ENCODE measurements at places on chromosomes 12 and 14.

GRCh38 chr14:37340353-37340752, 142.6 kb downstream of the MIPOL1 start:
- no peaks in the 10 kb centered on the region for H3K27me3 ChIP-seq
- no peak overlapping the region for H3K27ac ChIP-seq
- H3K4me1 ChIP-seq = no peaks in the 10 kb centered on the region
- no peak overlapping the region for H3K4me3 ChIP-seq
- H3K36me3 ChIP-seq = no peaks in the 10 kb centered on the region

DNA sequence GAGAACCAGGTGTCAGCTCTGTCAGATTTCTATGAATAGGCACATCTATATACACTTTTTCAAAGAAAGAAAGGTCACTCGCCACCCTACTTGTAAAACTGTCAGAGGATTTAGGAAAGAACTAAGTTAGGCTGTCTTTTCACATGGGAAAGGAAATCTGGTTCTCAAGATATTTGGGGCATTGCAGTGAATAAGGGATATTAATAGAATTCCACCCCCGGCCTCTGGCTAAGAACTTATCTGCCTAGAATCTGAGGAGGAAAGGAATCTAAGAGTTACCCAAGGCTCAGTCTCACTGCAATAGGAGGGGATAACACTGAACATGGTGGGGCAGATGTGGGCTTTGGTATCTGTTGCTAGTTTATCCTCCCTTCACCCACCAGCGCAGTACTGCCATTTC, 677.6 kb downstream of the NRXN3 start:
- no peaks in the 10 kb centered on the region for H3K4me1 ChIP-seq
- no peaks in the 10 kb centered on the region for H3K36me3 ChIP-seq
- DNase-seq = no peak
- H3K4me3 ChIP-seq = no peak overlapping the region

DNA sequence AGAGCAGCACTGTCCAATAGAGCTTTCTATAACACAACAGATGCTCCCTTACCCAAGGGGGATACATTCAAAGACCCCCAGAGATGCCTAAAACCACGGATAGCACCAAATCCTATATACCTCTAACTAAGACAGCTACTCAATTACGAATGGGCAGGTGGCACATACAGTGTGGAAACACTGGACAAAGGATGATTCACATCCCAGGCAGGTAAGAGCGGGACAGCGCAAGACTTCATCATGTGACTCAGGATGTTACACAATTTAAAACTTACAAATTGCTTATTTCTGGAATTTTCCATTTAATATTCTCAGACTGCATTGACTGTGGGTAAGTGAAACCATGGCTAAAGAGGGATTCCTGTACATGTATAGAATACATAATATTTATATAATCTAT, 5.5 kb upstream of the HCFC2 start:
- H3K36me3 ChIP-seq = no peaks in the 10 kb centered on the region
- no peaks in the 10 kb centered on the region for H3K4me1 ChIP-seq
- peaks cover 1% of the 10 kb centered on the region for H3K27me3 ChIP-seq

GRCh38 chr12:94267921-94268471, 119.6 kb downstream of the PLXNC1 start:
- H3K27me3 ChIP-seq = no peaks in the 10 kb centered on the region
- H3K4me3 ChIP-seq = no peak overlapping the region
- H3K36me3 ChIP-seq = peaks cover 3% of the 10 kb centered on the region
- no peak for DNase-seq

GRCh38 chr12:130953771-130954543, at the start of gene ADGRD1:
Gene ADGRD1 (plus strand): TSS chr12:130953907. CDS start chr12:130954466, 559 bp downstream.
- H3K36me3 ChIP-seq = no peaks in the 10 kb centered on the region
- H3K4me1 ChIP-seq = peaks cover 2% of the 10 kb centered on the region
- H3K27ac ChIP-seq = no peak within 1 kb of the TSS
- no peak for DNase-seq
- no peaks in the 10 kb centered on the region for H3K27me3 ChIP-seq
- peak within 1 kb of the TSS; percentile 12 for H3K4me3 ChIP-seq

GRCh38 chr12:12791756-12792369, 6.4 kb downstream of the APOLD1 start:
- no peak overlapping the region for H3K4me3 ChIP-seq
- no peak for DNase-seq
- peaks cover 4% of the 10 kb centered on the region for H3K4me1 ChIP-seq

DNA sequence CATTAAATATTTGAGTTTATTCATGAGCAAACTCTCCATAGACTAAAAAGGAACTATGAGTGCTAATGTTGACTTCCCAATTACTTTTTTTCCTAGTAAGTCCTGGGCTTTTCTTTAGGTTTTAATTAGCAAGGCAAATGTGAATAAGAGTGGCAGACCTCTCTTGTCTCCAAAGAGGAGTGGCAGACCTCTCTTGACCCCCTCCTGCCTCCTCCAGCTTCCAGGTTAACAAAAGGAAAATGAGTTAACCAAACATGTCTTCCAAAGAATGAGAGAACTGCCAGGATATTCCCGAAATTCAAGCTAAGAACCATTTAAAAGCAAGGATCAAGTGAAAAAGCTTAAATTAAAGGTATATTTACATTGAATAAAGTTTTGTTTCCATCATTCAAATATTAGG, 253.2 kb downstream of the MDGA2 start:
- H3K27me3 ChIP-seq = no peaks in the 10 kb centered on the region
- no peaks in the 10 kb centered on the region for H3K36me3 ChIP-seq
- H3K4me1 ChIP-seq = peaks cover 14% of the 10 kb centered on the region
- H3K27ac ChIP-seq = no peak overlapping the region
- H3K4me3 ChIP-seq = no peak overlapping the region

DNA sequence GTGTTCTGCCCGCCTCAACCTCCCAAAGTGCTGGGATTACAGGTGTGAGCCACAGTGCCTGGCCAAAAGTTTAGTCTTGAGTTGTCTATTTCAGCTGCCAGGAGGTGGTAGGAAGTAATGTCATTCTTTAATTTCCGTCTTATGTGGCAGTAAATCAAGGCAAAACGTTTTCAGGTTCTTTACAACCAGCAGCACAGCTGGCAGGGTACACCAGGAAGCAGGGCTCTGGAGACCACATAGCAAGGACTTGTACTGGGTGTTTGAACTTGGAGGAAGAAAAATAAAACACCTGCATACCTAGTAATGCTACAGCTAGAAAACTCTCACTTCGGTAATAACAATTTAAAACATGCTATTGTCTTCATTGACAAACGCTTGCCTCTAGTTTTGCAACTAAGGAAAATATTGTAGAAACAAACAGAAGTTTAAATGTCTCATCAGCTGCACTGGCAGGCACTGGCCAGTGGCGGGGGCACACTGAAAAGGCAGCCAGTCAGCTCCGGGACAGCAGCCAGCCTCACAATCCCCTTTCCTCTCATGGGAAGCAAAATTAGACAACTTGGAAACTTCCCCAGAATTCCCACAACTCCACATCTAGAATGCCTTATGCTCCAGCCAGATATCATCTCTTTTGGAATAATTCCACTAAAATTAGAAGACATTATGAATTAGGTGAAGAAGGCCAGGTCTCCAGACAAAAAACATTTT, 72.2 kb downstream of the CLIP1 start:
- DNase-seq = no peak
- H3K36me3 ChIP-seq = peaks cover 89% of the 10 kb centered on the region
- no peaks in the 10 kb centered on the region for H3K27me3 ChIP-seq
- H3K4me3 ChIP-seq = no peak overlapping the region
- no peaks in the 10 kb centered on the region for H3K4me1 ChIP-seq

- H3K36me3 ChIP-seq = no peaks in the 10 kb centered on the region
- peaks cover 10% of the 10 kb centered on the region for H3K4me1 ChIP-seq
- H3K4me3 ChIP-seq = no peak overlapping the region
- DNase-seq = no peak
Measured at GRCh38 chr14:26401179-26401968, 196.5 kb downstream of the NOVA1 start.

DNA sequence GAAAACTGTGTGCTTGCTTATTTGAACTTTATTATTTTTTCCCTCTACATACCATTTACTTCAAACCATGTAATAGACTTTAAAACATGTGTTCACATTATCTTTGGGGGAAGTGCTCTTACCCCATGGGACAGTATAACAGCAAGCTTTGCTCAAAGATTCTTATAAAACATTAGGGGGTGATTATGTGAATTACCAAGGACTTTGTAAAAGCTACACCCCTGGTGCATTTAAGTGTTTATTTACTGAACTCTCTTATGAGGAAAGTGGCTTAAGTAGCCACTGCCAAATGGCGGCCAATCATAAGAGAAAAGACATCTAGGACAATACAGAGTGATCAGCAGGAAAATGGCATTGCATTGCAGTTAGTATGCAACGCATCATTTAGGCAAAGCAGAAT, 70.3 kb downstream of the CAPZA3 start:
- H3K27me3 ChIP-seq = no peaks in the 10 kb centered on the region
- no peak overlapping the region for H3K4me3 ChIP-seq
- no peak for DNase-seq
- H3K27ac ChIP-seq = no peak overlapping the region

GRCh38 chr14:74611650-74612349, at the start of gene LTBP2:
Gene LTBP2 (minus strand): TSS chr14:74612237. CDS start chr14:74611944, 293 bp downstream.
- peaks cover 11% of the 10 kb centered on the region for H3K4me1 ChIP-seq
- H3K36me3 ChIP-seq = no peaks in the 10 kb centered on the region
- no peak within 1 kb of the TSS for H3K27ac ChIP-seq
- DNase-seq = no peak
- H3K27me3 ChIP-seq = peaks cover 16% of the 10 kb centered on the region
- H3K4me3 ChIP-seq = peak within 1 kb of the TSS; percentile 85

Data from neuronal stem cell (in vitro differentiated cells).